ENCODE measurements at places on chromosomes 6 and 20.

DNA sequence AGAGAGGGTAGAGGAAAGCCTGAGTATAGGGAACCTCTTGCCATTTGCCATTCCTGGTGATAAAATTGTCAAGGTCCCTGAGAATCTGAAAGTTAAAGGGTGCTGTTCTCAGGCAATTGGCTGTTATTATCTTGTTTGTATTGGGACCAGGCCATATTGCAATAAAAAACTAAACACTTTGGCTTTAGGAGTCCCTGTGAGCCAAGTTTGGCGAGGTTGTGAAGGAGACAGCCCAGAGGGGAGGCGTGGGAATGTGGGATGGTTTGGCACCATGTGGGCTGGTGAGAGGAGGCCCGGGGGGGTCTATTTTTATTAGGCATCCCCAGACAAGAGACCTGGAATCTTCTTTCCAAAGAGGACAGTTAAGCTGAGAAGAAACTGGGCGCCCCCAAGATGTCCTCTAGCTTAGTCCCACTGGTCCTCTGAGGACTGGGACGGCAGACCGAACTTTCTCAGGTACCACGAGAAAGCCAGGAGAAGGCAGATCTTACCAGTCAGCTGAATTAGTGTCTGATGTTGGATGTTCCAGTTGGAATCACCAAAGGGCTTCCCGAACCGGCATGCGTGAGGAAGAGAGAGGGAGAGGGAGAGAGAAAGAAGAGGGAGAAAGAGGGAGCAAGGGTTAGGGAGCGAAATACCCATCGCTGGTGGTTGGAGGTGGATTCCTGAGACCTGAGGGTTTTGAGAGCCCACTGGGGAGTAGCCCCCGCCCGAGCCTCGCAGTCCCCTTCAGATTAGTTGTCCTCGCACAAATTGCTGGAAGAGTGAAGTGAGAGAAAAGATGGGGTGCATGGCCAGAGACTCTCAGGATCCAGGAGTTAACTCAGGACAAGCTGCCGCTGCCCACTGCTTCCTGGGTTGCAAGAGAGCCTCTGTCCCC, 24.4 kb downstream of the DYNLT1 start:
- DNase-seq = no peak

DNA sequence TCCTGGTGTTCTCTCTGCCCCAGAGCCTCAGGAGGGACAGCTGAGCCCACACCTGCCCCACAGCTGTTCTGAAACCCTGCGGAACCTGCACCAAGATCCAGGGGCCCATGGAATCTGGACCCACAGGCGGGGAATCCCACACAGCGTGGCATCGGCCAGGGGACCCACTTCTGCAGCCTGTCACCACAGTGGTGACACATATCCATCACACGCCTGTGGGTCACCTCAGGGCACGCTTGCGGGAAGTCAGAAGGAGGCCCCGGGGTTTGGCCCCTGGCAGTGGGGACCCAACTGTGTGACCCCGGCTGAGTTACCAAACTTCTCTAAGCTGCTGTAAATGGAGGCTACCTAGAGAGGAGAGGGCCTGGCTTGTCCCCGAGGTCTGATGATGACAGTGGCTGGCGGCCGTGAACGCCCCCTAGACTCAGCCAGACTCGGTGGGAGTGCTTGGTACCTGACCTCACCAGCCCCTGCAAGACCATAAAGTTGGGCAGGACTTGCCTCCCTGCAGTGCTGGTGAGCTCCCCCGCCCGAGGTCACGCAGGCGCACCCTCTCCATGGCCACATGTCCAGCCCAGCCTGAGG, 2.3 kb upstream of the HRH3 start:
- DNase-seq = no peak

DNA sequence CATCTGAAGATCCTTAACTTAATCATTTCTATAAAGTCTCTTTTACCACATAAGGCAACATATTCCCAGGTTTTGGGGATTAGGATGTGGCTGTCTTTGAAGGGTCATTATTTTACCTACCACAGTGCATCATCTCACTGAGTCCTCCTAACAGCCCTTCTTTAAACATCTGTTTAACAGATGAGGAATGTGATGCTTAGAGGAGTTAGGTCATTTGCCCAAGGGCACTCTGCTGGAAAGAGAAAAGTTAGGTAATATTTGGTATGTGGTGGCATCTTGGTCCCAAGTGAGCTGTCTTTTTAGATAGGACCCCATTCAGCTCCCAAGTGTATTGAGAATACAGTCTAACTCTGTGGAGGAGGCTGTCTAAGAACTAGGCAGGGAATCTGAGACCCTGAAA, 11.0 kb downstream of the MMP24 start:
- no peak for DNase-seq

DNA sequence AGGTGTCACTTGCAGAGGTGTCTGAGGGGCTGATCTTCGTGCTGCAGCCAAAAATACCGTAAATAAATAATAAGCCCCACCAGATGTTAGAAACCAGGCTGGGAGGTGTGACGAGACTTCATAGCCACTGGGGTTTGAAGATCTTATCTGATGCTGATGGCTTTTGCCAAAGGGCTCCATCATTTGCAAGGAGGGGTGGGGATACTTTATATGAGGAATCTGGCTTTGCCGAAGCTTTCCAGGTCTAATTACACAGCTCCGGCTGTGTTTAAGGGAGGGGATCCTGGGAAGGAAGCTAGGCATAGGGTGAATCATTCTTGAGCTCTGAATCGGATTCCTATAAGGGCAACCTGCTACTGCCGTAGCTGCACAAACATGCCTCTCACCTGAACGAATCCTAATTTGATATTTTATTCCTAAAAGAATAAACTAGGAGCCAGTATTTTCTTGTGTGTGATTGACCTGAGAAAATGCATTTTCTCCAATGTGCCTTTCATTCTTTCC, 249.6 kb downstream of the SOD2 start:
- DNase-seq = no peak

DNA sequence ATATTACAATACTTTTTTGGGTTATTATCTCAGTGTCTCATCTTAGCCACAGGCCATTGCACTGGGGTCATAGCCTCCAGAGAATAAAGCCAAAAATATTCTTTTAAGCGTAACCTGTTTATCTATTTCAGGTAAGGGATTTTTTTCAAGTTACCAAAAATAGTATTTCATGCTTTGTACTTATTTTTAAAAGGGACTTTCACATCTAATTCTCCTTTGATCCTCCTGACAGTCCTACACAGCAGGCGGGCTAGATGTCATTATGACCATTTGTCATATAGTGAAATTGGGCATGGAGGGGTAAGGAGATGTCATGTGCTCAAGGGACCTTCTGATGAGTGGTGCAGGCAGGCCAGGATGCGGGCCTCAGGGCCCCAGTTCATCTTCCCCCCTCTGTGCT, 68.9 kb downstream of the TBC1D7 start:
- no peak for DNase-seq

Data from hypothalamus (tissue), 51 donors.